ENCODE measurements at places on chromosomes 11 and 22.

DNA sequence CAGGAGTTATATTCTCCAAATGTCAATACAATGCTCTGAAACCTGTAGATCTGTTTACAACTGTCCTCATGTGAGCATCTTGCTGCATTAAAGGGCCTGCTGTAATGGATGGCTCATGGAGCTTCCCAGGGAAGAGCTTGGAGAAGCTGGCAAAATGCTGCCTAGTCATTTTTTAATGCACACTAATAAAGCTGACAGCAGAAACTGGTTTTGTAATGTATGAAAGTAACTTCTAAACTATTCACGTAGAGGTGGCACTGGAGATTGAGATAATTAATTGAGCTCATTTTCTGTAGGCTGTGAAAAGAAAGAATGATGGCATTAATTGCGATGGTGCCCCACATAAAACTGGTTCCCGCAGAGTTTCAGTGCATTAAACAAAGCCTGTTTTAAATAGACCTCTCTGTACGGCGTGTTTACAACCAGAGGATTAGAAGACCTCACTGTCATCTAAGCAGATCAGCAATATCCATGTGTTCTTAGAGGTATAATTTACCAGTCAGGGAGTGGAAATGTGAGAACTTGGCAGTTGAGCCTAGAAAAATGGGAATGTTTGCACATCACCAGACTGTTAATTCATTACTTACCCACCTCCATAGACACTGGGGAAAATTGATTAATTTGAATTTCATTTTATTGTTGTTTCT lies 16.0 kb downstream of the POLA2 start:
- no peak for DNase-seq

GRCh38 chr11:68118706-68119448 lies 2.3 kb downstream of the CHKA start:
- DNase-seq: no peak

DNA sequence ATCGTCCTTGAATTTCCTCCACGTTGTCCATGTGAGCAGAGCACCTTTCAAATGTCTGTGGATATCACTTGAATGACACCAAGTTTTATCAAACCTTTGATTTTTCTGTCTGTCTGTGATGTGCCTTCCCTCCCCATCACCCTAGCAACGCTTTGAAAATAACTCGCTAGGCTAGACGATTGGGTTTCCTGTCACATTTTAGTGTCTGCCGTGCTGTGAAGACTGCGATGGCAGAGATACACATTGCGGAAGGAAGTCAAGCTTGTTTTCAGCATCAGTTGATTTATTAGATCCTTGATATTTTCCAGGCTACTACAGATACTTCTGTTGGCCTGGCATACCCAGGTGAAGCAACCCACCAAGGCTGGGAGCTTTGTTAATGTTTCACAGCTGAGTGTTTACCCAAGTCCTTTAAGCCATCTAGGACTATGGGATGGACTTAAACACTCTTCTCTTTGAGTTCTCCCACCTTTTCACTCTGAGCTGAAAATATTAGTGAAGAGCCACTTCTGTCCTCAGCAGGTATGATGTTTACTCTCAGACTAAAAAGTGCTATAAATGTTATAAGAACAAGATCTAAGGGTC lies 93.6 kb upstream of the CD44 start:
- DNase-seq: peak; percentile 63

DNA sequence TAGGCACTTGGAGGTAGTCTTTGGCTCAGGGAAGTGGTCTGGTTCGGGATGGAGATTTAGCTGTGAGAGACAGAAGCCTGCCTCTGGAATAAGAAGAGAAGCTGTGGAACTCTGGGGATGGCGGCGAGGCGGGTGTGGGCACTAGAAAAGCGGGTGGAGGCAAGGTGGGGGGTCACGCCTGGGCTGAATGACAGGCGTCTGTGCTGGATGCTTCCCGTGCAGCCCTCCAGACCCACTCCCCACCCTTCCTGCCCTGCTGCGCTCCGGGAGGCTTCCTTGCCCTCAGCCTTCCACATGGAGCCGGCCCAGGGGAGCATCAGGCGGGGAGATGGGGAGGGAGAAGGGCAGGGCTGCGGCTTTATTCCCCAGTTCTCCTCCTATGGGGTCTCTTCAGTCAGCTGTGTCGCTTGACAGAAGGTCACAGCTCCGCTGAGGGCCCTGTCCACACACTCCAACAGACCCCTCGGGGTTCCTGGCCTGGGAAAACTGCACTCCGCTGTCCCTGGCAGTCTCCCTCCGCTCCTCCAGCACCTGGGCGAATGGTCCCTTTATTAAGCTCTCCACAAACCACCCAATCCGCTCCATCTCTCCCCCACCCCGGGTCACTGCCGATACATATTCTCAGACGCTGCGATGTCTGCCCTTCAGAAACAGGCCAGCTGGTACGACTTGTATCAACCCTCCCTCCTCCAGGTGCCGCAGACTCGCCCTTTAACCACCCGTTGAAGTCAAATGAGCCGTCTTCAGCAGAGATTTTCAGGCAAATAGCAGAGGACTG lies 6.2 kb downstream of the DNAJB13 start:
- DNase-seq: no peak
